ENCODE measurements at places on chromosomes 12 and 14.

GRCh38 chr12:105487963-105488362 lies 157.5 kb downstream of the C12orf75 start:
- no peak for DNase-seq

DNA sequence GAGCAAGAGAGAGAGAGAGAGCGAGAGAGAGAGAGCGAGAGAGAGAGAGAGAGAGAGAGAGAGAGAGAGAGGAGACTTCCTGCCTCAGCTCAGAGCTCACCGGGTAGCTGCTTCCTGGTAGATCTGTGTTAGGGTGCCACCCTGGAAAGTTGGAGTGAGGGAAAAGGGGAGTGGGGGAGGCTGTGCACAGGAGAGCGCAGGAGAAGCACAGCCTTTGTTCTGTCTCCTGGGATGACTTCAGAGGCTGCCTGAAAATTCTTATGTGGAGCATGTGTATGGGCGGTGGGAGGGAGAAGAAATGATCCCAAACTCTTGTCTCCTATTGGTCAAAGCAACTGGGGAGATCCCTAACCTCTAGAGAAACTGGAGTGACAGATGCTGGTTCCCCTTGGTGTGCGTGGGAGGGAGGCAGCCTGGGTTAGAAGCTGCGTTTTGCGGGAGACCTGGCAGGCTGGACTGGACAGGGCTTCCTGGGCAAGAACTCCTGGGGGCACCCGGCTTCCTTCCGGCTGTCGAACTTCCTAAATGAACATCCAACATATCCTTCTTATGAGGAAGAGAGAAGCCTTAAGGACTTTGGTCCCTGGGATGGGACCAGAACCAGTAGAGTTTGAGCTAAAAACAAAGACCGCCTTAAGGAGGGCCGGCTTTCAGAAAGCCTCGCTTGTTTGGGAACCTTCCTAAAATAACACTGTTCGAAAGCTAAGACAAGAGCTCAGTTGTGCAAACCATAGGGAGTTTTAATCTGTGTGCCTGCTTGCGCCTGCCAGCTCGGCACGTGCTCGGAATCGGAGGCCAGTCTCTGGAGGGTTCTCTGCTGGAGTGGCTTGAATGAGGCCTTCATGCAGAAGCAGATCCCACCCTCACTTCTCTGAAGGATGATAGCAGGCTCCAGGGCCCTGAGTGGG lies 30.4 kb upstream of the BEGAIN start:
- no peak for DNase-seq

DNA sequence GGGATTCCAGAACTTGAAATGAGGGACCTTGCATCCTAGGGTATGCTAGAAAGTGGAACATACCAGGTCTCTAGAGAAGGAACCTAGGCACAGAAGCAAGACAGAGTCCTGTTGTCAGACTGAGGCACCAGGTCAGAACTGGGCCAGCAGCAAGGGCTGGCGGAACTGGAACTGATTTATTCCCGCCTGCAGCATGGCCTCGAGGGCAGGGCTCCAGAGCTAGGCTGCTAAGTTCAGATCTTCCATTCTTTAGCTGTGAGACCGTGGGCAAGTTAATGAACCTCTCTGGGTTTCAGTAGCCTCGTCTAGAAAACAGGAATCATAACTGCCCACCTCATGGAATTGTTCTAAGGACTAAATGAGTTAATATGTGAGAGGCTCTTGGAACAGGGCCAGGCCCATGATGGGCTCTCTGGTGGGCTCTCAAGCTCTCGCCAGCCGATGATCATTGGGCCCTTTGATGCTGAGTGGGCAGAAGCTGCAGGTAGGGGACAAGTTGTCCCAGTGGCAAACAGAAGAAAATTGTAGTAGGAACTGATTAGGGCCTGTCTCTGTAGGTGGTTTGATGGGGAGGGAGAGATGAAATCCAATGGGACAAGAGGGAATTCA lies 199.8 kb downstream of the ZFP36L1 start:
- DNase-seq, result no peak

GRCh38 chr14:38000340-38000739 lies 207.4 kb upstream of the SSTR1 start:
- no peak for DNase-seq

GRCh38 chr12:2540535-2540941 lies 254.2 kb upstream of the FKBP4 start:
- DNase-seq, result no peak

Measured in stimulated activated CD4-positive, alpha-beta T cell treated with anti-CD3 and anti-CD28 coated beads, Interleukin-12 subunit alpha, Interleukin-12 subunit beta, amount 100 ng/mL, for 48 hours (primary cell).